Left renal cortex interstitium (tissue), 4 donors: ENCODE measurements at places on chromosomes 1 and 21. TPM values are rescaled to one million over a fixed set of nuclear protein-coding genes. Genes with fewer than 3 reads are reported as not detected.

The FCGR2B gene
- polyA plus RNA-seq: 0.70 TPM

The ADGRB2 gene
- 9.7 TPM for polyA plus RNA-seq

The CHI3L1 gene
- 8.4 TPM for polyA plus RNA-seq

The PYHIN1 gene
- polyA plus RNA-seq: 0.24 TPM

The ANGPTL1 gene
- 4.7 TPM for polyA plus RNA-seq

The LHX8 gene
- polyA plus RNA-seq: not detected

The FHAD1 gene
- polyA plus RNA-seq: 5.2 TPM

The GJB3 gene
- polyA plus RNA-seq: 0.42 TPM

The PRAMEF8 gene
- polyA plus RNA-seq: not detected

The TAL1 gene
- 5.5 TPM for polyA plus RNA-seq

The CAPN8 gene
- 1.3 TPM for polyA plus RNA-seq

The NCDN gene
- polyA plus RNA-seq: 20.6 TPM

The BARHL2 gene
- not detected for polyA plus RNA-seq

The ATAD3C gene
- polyA plus RNA-seq: 2.7 TPM

The BMP8B gene
- polyA plus RNA-seq: 1.4 TPM

The ZNF281 gene
- polyA plus RNA-seq: 25.9 TPM

The CYP4Z1 gene
- polyA plus RNA-seq: 0.24 TPM

The CELA2A gene
- not detected for polyA plus RNA-seq

The ADORA1 gene
- polyA plus RNA-seq: 6.1 TPM

The PPM1J gene
- polyA plus RNA-seq: 1.4 TPM

The AUNIP gene
- 3.2 TPM for polyA plus RNA-seq

The KRTAP7-1 gene
- not detected for polyA plus RNA-seq

The NCAM2 gene
- polyA plus RNA-seq: 5.6 TPM

The CD48 gene
- polyA plus RNA-seq: 1.5 TPM

The SPRR2E gene
- polyA plus RNA-seq: not detected

The TBCE gene
- 60.3 TPM for polyA plus RNA-seq

The LAPTM5 gene
- 19.4 TPM for polyA plus RNA-seq

The AMPD1 gene
- polyA plus RNA-seq: not detected

The SYNC gene
- polyA plus RNA-seq: 3.0 TPM

The RNU1-1 gene
- polyA plus RNA-seq: 2.1 TPM

The GBP2 gene
- 2.9 TPM for polyA plus RNA-seq

The CASQ2 gene
- 0.71 TPM for polyA plus RNA-seq

The GNG12 gene
- polyA plus RNA-seq: 109 TPM

The SUSD4 gene
- 12.7 TPM for polyA plus RNA-seq

The PYGO2 gene
- 50.3 TPM for polyA plus RNA-seq

The ZC3H12A gene
- 2.5 TPM for polyA plus RNA-seq

The SLC35F3 gene
- polyA plus RNA-seq: 0.58 TPM

The PLA2G2D gene
- polyA plus RNA-seq: not detected

The PGBD5 gene
- polyA plus RNA-seq: 7.4 TPM

The OPN3 gene
- 39.5 TPM for polyA plus RNA-seq

The KLF17 gene
- polyA plus RNA-seq: not detected

The GCSAML gene
- polyA plus RNA-seq: 1.3 TPM
